ENCODE measurements at places on chromosomes 6 and 20. TPM values are rescaled to one million over a fixed set of nuclear protein-coding genes. Genes with fewer than 3 reads are reported as not detected.
A peak's percentile ranks its signal among the peaks of the same experiment; 100 is the strongest.

DNA sequence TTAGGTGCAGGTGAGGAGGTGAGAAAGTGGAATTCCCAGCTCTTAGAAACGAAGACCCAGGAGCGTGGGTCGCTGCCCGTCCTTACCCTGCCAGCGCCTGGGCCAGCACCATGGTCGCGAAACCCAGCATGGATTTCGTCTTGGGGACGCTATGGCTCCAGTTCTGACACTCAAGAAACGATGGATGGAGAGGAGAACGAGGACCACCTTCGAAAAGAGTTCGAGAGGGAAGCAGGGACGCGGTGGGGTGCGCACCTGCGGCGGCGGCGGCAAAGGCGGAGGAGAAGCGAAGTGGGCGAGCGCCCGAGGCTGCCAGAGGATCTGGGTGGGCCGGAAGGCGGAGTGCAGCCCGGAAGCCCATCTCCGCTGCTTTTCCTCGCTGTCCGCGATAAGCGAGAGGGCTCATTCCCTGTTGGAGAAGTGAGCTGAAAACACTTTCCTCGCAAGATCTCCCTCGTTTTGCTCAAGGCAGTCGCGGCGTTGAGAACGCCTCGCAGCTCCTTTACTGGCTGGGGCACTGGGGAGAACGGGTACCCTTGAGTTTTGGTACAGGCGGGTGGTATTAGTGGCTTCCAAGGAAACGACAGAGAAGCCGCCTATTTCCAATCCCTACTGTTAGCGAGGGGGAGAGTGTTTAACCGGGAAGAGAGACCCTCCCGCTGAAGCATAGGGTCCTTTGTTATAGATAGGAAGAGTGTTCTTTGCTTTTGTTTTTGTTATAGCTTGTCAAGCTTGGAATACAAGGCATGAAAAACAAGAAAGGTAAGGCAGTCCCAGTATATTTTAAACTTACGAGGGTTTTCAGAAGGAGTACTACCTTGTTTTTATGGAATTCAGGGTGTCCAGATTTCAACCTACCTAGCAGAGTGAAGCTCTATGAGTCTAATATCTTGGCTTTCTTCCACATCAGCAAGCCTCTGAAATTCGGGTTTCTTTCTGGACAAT is 109.5 kb downstream of the TRIM27 start:
- no peak for DNase-seq

GRCh38 chr6:163352011-163352685 is 62.4 kb upstream of the QKI start:
- no peak for DNase-seq

- no peak for DNase-seq
Observed at GRCh38 chr20:50058662-50059402, 54.1 kb downstream of the UBE2V1 start.

DNA sequence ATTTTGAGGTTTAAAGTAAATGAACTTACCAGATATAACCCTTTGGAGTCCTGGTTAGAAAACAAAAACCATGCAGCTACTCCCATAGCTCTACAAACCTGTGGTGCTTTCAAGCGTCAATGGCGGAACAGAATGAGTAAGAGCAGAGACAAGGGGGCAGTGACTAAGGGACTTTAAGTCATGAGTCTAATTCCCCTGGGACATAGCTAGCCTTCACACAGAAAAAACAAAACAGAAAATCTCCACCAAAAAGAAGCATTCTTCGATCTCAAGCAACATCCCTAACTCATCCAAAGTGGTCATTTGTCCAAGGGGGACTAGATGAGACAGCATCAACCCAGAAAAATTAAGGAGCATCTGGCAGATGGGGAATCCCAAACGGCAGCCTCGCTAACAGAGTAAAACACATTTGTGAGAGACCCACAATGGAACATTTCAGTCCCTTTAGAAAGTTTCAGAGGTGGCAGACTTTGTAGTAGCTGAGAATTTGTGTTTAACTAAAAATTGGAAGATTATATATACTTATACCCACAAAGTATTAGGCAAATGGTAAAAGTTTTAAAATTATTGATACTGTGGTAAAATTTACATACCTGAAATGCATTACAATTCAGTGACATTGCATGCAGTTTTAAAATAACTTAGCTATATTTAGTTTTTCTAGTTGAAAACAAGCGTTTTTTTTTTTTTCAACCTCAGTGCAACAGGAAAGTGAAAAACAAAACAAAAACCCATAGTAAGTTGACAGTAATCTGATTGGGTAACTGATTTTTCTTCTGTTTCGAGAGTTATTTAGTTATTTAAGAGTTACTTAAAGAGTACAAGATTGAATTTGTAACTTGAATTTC is 67.5 kb downstream of the KCNQ5 start:
- no peak for DNase-seq

DNA sequence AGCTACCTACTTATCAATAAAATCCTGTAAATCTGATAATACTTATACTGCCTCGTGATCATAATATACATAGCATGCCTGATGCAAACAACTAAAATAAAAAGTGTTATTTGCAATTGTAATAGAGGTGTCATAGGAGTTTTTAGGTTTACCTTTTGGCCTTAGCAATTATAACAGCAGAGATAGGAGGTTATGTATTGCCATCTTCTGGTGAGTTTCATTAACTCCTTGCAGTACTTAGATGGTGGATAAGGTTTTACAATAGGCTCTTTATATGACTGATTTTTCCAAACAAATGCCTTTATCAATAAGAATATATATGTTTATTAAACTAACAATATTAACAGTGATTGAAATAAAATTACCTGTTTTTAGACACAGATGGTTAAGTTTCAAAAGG is 27.8 kb upstream of the MYCT1 start:
- DNase-seq, result peak; percentile 4

DNA sequence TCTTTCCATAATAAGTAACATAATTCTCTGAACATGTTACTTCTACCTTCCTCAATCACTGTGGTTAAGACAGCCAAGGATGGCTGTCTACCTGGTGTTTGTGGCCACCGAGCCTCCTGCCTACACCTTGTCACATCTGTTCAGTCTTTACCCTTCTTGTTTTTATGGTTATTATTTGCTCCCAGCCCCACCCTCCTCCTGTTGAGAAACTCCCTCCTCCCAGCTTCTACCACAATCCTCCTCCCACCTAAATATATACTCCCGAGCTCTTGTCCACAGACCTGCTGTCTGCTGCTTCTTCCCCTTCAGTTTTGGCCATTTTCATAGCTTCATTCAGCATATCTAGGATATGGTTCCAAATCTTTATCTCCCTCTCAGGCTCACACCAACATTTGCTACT is 35.7 kb upstream of the GABRR1 start:
- DNase-seq, result no peak

DNA sequence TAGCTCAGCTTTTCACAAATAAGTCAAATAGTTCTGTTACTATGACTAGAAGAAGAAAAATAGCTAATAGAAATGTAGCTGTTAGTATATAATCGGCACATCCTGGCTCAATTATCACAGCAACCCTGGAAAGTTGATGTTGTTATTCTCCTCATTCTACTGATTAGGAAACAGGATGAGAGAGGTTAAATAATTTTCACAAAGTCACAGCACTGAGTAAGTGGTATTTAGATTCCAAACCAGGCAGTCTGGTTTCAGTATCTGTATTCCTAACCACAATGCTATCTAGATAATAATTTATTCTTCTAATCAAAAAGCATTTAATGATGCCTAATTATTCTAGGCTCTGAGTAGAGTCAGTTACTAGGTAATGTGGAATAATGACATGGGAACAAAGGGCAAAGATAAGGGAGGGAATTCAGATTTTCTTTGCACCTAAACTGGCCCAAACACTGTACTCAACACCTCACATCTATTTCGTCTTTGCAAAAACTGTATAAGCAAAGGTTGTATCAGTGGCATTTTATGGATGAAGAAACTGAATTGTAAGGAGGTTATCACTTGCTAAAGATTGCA is 51.3 kb downstream of the PDE7B start:
- no peak for DNase-seq

DNA sequence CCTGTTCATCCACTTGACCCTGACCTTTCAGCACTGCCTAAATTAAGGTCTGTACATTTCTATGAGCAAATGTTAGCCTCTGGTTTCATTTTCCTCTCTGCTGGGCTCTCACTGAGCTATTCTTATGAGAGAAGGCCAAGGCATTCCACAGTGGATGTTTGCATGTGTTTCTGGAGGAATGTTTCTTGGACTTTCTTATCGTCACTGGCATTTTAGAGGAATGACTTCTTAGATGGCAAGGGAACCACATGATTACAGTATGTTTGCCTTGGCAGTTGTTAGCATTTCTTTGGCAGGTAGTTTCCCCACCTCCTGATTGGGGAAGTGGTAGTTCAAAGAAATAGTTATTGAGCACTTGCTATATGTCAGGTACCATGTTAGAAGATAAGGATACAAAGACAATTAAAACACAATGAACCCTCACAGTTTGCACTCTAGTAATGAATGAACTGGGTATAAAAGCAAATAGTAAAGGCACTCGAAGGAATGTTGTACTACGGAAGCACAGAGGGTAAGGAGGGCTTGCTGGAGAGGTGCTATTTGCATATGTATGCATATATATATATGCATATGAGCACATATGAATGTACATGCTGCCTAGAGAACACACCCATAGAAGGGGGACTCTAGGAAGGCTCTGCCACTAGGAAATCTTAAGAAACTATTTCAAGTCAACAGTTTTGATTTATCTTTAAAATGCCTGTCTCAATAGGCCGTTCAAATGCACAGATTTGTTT is 307.4 kb downstream of the EYA4 start:
- DNase-seq, result peak; percentile 22

DNA sequence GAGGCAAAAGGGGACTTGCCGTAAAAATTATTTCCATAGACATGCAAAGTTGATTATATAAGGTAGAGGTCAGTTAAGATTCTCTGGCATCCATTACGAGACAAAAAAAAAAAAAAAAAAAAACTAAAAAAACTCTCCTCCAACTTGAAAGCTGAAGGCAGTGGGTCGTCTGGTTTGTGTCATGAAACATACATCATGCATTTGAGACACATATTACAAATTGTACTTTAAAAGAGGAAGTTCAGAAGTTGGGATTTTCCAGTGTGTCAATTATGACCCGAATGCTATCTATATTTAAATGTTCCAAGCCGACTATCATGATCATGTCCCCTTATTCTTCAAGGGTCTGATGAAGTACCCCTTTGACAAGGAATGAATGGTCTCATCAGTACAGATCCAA is 125.1 kb downstream of the ZNF217 start:
- no peak for DNase-seq

DNA sequence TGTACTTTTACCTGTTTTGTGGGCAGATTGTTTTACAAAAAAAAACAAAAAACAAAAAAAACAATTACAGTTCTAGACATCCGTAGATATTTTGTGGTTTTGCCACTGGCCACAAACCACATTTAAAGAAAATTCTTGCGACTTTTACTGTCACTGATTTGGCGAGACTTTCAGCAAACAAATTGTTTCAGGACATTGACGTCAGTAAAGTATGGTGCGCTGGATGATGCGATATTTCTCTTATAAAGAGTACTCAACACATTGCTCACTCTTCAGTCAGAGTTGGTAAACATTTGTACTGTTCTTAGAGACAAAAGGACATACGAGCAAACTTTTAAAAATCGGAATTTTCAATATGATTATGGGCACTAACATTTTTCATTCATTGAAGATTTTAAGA is 229.8 kb downstream of the HAO1 start:
- DNase-seq, result no peak

DNA sequence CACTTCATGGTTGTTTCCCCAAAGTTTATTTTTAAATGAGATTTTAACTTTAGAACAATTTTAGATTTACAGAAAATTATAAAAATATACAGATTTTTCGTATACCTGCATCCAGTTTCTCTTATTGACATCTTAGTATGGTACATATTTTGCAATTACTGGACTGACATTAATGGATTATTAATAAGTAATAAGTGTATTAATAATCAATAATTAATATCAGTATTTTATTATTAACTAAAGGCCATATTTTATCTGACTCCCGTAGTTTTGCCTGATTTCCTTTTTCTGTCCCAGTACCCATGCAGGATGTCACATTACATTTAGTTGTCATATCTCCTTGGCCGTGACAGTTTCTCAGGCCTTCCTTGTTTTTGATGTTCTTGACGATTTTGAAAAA is 307.0 kb downstream of the C6orf118 start:
- no peak for DNase-seq

GRCh38 chr6:150705392-150705791 is 105.7 kb downstream of the PLEKHG1 start:
- no peak for DNase-seq

DNA sequence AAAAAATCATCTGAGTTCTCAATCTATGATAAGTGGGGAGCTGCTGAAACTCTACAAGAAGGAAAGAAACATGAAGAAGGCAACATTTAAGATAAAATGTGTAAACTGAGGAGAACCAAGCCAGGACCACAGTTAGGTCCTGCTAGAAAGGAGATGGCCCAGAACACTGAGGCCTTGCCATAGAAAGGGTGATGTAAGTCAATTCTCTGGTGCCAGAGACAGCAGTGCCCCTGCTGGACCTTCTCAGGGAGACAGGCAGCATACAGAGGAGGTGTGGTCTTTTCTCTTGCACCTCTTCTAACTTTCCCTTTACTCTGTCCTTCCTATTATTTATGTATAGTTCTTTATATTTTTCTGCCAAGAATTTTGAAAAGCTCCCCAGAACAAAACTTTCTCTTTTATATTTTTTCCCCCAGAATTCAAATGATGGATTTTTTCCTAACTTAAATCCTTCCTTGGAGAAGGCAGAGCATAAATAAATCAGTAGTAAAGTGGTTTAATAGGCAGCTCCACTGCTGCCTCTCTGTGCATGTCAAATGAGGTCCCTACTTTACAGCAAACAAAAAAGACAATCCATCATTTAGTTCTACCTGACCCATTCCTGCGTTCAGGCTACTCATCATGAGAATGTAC is 9.0 kb downstream of the UQCC2 start:
- no peak for DNase-seq

The RBBP8NL gene
- 0.07 TPM for total RNA-seq

The ZNF341 gene
- total RNA-seq, result 2.1 TPM

The RPS6KA2 gene
- total RNA-seq, result 16.1 TPM

The C6orf52 gene
- total RNA-seq, result not detected
